Germinal center (tissue), 1 donor: ENCODE measurements at places on chromosomes 5 and 9.

- DNase-seq, result no peak
Measured at GRCh38 chr5:149807176-149807575, 77.1 kb downstream of the PPARGC1B start.

DNA sequence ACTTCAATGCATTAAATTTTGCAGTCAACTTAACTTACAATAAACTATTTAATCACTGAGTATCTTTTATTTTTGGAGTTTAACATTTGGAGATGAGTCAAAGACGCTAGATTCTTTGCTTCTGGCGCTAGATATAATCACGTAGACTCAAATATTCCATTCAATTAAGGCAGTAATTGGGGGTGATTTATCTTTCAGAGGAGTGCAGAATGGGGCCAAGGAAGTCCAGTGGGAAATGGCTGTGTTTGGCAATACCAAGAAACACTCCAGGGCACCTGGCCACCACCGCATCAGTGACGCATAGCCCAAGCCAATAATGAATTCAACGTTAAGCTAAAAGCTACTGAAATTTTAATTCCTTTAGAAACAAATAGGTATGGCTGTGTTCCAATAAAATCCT, 81.2 kb downstream of the PHAX start:
- DNase-seq, result no peak

GRCh38 chr5:103263054-103263453, 4.5 kb downstream of the MACIR start:
- DNase-seq, result no peak

DNA sequence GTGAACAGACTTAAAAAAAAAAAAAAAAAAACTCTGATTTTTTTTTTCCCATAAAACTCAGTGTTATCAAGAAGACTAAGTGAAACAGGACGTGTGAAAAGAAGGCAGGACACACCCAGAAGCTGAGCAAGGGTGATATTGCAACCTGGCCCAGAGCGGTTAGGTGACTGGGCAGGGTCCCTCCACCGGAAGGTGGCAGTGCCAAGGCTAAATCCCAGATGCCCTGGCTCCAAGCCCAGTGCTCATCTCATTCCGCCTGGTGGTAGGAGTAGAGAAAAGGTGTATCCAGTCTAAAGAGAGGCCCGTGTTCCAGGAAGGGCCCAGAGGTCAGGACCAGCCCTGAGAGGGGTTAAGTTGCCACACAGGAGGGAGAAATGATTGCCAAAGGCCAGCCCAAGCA, 51.5 kb upstream of the SAP30L start:
- DNase-seq, result no peak

DNA sequence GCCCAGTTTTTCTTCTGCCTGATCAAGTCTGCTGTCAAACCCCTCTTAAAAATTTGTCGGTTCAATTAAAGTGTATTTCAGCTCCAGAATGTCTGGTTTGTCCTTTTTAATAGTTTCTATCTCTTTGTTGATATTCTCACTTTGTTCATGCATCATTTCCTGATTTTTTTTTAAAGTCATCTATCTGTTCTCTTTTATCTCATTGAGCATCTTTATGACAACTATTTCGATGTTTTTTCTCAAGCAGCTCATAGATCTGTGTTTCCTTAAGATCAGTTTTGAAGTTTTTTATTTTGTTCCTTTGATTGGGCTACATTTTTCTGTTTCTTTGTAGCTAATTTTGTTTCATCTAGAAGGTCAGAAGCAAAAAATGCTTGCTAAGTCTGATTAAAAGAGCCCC, 53.7 kb downstream of the FGD3 start:
- DNase-seq, result no peak

GRCh38 chr5:51381761-51382474, 1.3 kb upstream of the ISL1 start:
- DNase-seq, result no peak

DNA sequence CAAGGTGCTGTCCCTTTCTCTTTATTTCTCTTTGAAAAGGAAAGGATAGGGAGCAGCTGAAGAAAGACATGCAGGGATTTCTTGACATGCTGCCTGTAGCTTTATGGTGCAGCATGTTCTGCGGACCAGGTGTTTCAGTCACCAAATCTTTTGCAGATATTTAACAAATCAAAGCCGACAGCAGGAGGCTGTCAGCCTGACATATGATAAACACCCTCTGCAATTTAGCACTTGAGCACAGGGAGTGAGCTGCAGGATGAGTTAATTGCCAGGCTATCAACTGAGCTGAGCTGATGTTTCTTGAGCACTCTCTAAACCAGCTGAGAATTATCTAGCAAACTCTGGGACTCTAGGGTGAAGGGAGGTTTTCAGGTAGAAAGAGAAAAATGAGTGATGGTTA, 212.8 kb upstream of the ATP10B start:
- DNase-seq, result no peak

GRCh38 chr5:30050056-30050815, 1143.2 kb upstream of the CDH6 start:
- no peak for DNase-seq

- DNase-seq, result no peak
Measured at GRCh38 chr5:150636391-150637244, 3.8 kb upstream of the SYNPO start.

DNA sequence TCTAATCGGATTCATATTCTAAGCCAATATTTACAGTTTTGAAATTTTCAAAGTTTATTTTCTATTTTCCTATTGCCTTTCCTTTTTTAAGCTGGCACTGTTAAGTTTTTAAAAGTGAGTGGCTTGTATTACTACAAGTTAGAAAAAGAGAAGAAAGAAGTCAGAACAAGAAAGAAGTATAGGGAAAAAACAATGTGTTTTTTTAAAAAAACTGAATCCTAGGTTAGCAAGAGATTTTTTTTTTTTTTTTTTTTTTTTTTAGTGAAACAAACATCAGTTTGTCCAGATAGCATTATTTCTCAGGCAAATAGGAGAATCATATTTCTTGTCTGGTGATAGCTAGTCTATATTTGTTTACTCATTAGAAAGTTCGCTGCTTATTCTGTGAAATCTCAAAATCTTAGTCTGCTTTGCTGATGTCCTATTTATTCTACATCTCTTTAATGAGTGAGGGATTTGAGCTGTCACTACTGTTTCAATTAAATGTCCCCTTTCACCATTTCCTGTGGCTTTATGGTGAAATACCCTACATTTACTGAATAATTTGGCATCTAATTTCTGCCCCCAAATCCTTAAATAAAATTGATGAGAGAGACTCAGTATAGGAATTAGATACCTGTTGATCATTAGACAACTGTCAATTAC, 19.1 kb upstream of the LMNB1 start:
- no peak for DNase-seq

GRCh38 chr5:104646416-104646815, 1083.8 kb upstream of the NUDT12 start:
- DNase-seq, result no peak
